ENCODE measurements at places on chromosomes 16 and 17.

- no peak for DNase-seq
These were observed 5.2 kb downstream of the SLC12A4 start for GRCh38 chr16:67963292-67963661.

GRCh38 chr16:21116148-21116693 is 34.4 kb downstream of the DNAH3 start:
- no peak for DNase-seq

GRCh38 chr17:62643496-62643895 is 16.0 kb downstream of the MRC2 start:
- no peak for DNase-seq

DNA sequence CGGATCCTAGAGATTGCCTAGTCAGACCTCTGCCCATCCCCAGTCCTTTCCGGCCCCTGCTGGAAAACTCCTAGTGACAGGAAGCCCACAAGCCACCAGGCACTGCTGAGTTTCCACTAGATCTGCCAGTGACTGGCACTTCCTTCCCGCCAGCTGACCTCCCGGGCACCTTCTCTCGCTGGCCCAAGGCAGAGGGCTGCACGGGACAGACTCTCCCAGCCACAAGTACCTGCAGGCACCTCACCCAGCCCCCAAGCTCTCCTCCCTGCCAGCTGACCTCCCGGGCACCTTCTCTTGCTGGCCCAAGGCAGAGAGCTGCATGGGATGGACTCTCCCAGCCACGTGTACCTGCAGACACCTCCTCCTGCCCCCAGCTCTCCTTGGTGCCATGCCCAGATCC is 66.3 kb upstream of the DOC2B start:
- no peak for DNase-seq

DNA sequence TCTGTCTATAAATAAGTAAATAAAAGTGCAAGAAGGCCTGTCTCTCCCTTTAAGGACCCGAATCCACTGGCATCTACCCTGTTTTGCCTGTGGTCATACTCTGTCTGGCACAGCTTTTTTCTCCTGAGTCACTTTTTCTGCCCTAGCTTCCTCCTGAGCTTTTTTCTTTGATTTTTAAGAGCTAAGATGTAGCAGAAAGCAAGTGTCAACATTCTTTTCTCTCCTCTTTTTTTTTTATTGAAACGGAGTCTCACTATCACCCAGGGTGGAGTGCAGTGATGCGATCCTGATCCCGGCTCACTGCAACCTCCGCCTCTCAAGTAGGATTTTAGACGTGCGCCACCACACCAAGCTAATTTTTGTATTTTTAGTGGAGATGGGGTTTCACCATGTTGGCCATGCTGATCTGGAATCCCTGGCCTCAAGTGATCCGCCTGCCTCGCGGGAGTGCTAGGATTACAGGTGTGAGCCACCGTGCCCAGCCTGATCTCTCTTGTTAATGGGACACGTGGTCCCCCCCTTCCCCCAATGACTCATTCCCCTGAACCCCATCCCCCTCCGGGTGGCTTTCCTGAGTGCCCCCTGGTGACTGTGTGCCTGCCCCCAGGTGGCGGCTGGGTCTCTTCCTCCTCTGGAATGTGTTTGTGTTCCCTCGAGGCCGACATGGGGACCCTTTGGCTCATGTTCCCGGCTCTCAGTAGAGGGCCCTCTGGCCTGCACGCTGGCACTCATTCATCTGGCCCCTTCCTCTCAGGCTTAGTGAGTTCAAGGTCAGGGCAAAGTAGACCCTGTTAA is 14.2 kb downstream of the C16orf90 start:
- no peak for DNase-seq

GRCh38 chr17:77833769-77834168 is 124.7 kb upstream of the TNRC6C start:
- DNase-seq: no peak

DNA sequence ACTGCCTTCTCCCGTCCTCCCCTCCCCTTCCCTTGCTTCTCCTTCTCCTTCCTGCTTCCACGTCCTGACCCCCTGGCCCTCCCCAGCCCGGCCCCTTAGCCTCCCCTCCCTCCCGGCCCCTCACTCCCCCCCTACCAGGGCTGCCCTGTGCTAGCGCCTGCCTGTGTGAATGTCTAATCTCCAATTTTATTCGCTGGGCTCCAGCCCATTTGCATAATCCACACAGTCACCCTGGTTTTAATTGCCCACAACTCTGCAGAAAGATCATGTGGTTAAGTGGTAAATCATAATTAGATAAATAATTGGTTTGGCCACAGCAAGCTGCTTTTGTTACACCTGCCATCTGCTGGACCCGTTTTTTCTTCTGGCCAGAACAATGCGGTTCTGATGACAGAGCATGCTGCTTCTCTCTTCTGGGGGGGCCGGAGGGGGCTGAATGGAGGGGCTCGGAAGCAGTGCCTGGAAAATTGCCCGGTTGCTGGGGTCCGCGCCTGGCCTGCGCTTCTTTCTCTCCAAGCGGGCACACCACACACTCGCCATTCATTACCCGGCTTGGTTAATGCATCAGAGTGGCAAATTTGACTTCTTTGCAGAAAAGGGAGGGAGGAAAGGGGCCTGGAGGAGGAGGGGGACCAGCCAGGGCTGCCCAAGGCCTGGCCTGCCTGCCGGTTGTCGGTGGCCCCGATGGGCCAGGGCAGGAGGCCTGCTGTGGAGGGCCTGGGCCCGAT is 19.5 kb upstream of the GSE1 start:
- DNase-seq: no peak

DNA sequence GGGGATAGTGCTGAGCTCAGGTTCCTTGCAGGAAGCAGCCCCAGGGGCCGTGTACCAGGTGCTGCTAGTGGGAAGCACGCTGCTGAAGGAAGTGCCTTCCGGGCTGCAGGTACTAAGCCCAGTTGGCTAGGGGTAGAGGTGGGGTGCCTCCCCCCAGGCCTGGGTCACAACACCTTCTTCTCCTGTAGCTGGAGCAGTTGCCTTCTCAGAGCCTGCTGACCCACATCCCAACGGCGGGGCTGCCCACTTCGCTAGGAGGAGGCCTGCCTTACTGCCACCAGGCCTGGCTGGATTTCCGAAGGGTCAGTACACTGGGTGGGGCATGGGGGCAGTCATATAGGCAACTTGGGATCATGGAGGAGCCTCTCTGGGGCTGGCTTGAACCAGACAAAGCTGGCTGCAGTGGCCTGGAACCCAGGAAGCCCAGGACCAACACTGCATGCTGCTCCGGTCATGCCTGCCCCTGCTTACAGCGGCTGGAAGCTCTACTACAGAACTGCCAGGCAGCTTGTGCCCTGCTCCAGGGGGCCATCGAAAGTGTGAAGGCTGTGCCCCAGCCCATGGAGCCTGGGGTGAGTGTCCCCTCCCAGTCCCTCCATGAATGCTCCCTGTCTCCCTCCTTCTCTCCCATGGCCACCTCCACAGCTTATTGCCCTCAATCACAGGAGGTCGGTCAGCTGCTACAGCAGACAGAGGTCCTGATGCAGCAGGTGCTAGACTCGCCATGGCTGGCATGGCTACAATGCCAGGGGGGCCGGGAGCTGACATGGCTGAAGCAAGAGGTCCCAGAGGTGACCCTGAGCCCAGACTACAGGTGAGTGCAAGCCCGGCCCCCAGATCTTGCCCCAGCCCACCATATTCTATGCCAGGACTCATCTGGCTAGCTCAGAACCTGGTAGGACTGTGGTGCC is 2.5 kb downstream of the PLEKHG4 start:
- no peak for DNase-seq

- peak; percentile 48 for DNase-seq
These were observed 38.5 kb upstream of the NKD1 start for GRCh38 chr16:50509521-50510341.

DNA sequence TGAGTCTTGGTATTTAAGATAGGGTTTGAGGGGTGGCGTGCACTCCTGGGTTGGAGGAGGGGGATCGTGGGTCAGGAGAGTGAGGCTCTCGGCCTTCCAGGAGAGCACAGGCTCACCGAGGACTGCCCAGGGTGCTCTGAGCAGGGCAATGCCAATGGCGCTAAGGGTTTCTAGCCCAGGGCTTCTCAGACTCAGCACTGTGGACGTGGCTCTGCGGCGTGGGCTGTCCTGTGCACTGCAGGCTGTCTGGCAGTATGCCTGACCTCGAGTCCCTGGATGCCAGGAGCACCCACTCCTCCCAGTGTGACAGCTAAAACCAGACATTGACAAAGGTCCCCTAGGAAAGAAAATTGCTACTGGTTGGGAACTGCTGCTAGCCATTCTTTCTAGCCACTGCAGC is 37.2 kb upstream of the ENDOV start:
- no peak for DNase-seq

DNA sequence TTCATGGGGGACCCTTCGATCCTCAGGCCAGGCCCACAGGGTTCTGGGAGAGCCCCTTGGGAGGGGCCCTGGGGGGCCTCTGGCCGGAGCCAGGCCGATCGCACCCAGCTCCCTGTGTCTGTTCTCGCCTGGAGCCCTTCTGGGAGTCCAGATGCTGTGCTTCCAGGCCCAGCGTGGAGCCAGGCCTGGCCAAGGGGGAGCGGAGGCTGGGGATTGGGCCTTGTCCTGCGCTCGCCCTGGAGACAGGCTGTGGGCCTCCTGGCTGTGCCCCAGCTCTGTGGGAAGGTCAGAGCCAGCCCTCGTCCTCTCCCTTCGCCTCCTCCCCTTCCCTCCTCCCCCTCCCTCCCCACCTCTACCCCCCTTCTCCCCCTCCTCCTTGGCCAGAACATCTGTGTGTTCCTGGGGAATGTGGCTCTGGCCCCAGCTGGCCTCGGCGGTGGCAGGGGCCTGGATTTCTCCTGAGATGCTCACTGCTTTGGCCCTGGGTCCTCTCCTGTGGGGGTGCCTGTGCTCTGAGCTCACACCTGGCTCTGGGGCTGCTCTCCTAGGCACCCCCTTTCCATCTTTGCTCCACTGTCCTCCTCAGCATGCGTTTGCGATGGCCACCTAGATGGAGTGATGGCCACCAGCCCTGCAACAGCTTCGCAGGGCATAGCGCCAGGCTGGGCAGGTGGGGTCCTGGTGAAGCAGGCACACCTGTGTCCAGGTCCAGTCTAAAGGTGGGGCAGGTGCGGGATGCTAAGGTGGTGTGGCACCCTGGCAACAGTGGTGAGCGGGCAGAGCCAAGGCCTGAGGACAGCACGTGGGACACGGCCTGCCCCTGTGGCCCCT is 90.6 kb upstream of the CIBAR2 start:
- DNase-seq: no peak

DNA sequence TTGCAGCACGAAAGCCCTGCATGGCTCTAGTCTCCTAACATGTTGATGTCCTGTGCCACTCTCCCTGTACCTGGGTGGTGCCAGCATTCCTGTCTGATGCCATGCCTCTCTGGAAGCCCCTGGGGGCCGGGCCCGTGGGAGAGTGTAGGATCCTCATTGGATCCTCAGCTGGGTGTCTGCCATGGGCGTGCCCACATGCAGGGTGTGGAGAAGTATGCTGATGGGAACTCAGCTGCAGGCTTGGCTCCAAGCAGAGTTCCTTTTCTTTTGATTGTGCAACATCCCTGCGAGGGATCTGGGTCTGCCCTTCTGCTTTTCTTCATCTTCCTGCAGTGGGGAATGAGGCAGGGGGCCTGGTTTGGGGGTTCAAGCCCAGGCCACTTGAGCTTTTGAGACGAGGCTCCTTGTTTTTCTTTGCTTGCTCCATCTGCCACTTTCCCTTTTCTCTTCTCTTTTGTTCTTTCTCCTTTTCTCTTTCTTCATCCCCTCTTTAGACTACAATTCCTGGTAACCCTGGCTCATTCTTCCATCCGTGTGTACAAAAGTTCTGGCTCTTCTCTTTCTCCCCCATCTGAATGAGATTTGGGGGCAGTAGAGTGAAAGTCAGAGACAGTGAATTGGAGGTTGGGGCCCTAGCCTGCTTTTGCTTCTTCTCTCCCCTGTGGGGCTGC is 32.9 kb downstream of the KSR1 start:
- DNase-seq: no peak

GRCh38 chr17:73061161-73061560 is 31.3 kb downstream of the SLC39A11 start:
- DNase-seq: no peak

DNA sequence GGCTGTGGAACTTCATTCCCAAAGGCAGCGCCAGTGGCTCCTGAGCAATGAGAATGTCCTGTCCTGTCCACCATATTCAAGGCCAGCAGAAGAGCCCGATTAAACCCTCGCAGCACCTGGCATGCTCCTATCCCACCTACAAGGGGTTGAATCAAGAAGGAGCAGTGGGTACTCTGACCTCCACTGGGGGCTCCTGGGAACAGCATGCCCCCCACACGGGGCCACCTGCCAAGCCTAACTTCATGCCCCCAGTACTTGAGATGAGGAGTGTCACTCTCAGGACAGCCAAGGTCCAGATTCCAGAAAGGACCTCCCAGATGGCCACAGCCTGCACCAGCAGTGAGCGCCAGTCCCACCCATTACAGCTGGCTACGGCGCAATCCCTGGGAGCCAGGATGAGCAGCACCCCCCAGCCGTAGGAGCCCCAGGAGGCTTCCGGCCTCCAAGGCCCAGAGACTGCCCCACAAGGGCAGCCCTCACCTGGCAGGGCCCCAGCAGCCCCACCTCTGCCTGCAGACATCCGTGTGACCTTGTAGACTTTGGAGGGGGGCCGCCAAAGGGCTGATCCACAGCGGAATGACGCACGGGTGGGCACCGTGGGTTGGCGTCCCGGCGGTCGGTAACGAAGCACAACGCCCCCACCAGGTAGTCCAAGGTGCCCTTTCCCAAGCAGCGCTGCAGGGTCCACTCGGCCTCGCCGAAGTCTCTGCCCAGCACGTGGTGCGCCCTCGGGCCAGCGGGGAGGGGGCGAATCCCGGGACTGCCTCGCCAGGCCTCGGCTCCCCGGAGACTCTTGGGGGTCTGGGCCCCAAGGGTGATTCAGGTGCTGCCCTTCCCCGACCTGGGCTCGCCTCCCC is 1.0 kb upstream of the MPDU1 start:
- no peak for DNase-seq

DNA sequence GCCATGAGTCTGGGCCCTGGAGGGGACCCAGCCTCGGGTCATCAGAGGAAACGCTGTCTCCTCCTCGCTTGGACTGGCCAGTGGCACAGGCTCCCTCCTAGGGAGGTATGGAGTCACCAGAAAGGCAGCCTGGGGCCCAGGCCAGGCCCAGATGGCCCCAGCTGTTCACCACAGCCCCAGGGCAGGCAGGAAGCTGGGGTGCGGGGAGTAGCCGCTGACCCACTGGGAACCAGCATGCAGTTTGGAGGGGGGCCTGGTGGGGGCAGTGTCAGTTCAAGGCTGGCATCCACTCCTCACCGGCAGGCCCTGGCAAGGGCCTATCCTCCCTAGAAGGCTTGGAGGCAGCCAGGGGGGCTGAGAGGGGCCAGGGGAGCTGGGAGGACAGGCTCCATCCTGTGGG is 48.8 kb downstream of the SDK2 start:
- DNase-seq: peak; percentile 55

GRCh38 chr16:56651586-56651985 is at the start of gene MT1B:
Gene MT1B (plus strand): TSS chr16:56651886. CDS start chr16:56651954, 68 bp downstream.
- no peak for DNase-seq

- DNase-seq: no peak
These were observed 23.3 kb upstream of the ANKRD40CL start for GRCh38 chr17:50790618-50791017.

- DNase-seq: no peak
These were observed 1.7 kb downstream of the ACADVL start for GRCh38 chr17:7221278-7222092.

GRCh38 chr17:73101031-73101430 is 8.5 kb upstream of the SLC39A11 start:
- no peak for DNase-seq

GRCh38 chr17:30555942-30556341 is 78.7 kb downstream of the GOSR1 start:
- DNase-seq: no peak

GRCh38 chr17:39014795-39015545 is 47.8 kb upstream of the FBXO47 start:
- no peak for DNase-seq

All from HEK293T (cell line).